ENCODE measurements at places on chromosomes 4 and X. TPM values are rescaled to one million over a fixed set of nuclear protein-coding genes. Genes with fewer than 3 reads are reported as not detected.

- no peaks in the 10 kb centered on the region for H3K4me1 ChIP-seq
- no peaks in the 10 kb centered on the region for H3K36me3 ChIP-seq
- DNase-seq: no peak
- H3K27ac ChIP-seq: no peak overlapping the region
- H3K27me3 ChIP-seq: no peaks in the 10 kb centered on the region
- H3K4me3 ChIP-seq: no peak overlapping the region
These were observed 412.6 kb downstream of the IQCM start for GRCh38 chr4:149403081-149403480.

Gene PGAM4
- not detected for polyA plus RNA-seq

- no peak for DNase-seq
- H3K27ac ChIP-seq: no peak overlapping the region
- no peaks in the 10 kb centered on the region for H3K36me3 ChIP-seq
- no peaks in the 10 kb centered on the region for H3K27me3 ChIP-seq
- H3K4me1 ChIP-seq: no peaks in the 10 kb centered on the region
These were observed 100.2 kb downstream of the TSPAN7 start for GRCh38 chrX:38661561-38661960.

GRCh38 chr4:101018836-101019235 is 328.5 kb downstream of the PPP3CA start:
- DNase-seq: no peak
- H3K27me3 ChIP-seq: no peaks in the 10 kb centered on the region
- H3K36me3 ChIP-seq: peaks cover 2% of the 10 kb centered on the region
- peaks cover 11% of the 10 kb centered on the region for H3K4me1 ChIP-seq

Gene GUCY1A1
- polyA plus RNA-seq: 8.1 TPM

DNA sequence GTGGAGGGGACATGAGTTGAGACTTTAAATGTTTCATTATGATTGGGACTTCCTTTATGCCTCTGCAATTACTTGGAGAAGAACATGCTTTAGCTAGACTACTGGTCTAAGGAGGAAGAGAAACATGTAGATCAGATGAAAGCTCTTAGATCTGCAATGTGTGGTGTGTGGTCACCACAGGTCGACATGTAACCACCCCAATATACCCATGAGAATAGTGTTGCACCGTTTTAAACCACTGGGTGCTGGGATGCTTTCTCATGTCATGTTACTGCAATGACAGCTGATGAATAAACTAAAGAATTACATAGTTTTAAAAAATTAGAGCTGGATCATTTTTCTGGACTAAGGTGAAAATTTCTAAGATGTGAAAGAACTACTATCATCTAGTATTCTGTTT is 1039.7 kb downstream of the RAPGEF2 start:
- no peaks in the 10 kb centered on the region for H3K27me3 ChIP-seq
- no peaks in the 10 kb centered on the region for H3K4me1 ChIP-seq
- no peaks in the 10 kb centered on the region for H3K36me3 ChIP-seq
- H3K4me3 ChIP-seq: no peak overlapping the region
- H3K27ac ChIP-seq: no peak overlapping the region

All from small intestine (tissue), 16 donors.